ENCODE measurements at places on chromosomes 2 and 18. TPM values are rescaled to one million over a fixed set of nuclear protein-coding genes. Genes with fewer than 3 reads are reported as not detected.

GRCh38 chr2:133652398-133652797 lies 84.1 kb upstream of the NCKAP5 start:
- no peak overlapping the region for H3K27ac ChIP-seq
- H3K4me3 ChIP-seq: no peak overlapping the region
- no peaks in the 10 kb centered on the region for H3K27me3 ChIP-seq
- H3K4me1 ChIP-seq: no peaks in the 10 kb centered on the region

Gene CENPA
- total RNA-seq: not detected

DNA sequence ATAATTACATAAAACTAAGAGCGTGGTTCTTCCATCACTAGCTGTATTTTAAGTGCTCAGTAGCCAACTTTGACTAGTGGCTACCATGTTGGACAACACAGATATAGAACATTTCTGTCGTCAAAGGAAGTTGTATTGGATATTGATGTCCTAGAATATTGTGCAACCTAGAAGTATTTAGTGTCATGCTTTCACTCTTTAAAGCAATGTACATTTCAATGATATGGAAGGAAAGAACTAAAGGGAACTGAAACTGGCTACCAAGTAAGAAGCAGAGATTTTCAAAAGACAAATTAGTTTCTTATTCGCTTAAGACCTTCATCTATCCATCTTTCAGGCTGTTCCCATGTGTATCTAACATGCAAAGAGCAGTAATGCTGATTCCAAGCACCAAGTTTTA lies 85.4 kb upstream of the EML6 start:
- H3K27me3 ChIP-seq: no peaks in the 10 kb centered on the region
- H3K4me3 ChIP-seq: no peak overlapping the region
- no peak for DNase-seq
- peaks cover 94% of the 10 kb centered on the region for H3K4me1 ChIP-seq
- peaks cover 18% of the 10 kb centered on the region for H3K36me3 ChIP-seq

- H3K36me3 ChIP-seq: no peaks in the 10 kb centered on the region
- peaks cover 19% of the 10 kb centered on the region for H3K4me1 ChIP-seq
- no peaks in the 10 kb centered on the region for H3K27me3 ChIP-seq
- H3K4me3 ChIP-seq: no peak overlapping the region
Observed at GRCh38 chr2:113282747-113283533, 4.2 kb upstream of the PAX8 start.

DNA sequence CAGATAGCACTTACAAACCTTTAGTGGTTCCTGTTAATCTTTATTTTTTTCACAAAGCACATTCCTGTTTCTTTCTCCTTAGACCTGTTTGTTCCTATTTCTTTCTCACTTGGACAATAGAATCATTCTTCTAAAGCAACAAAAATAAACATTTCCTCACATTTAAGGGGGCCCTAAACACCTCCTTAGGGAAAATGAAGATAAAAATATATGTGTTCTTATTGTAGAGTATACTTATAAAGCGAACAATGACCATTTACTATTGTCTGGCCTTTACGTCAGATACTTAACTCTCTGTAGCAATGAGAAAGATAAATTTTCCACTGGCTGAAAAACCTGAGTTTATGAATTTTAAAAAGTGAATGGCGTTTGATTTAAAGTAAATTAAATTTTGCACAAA lies 234.6 kb downstream of the TCF4 start:
- no peaks in the 10 kb centered on the region for H3K27me3 ChIP-seq
- no peak overlapping the region for H3K4me3 ChIP-seq
- no peaks in the 10 kb centered on the region for H3K36me3 ChIP-seq
- H3K4me1 ChIP-seq: peaks cover 17% of the 10 kb centered on the region
- DNase-seq: no peak

GRCh38 chr2:170823088-170823897 lies 6.6 kb downstream of the GAD1 start:
- H3K27ac ChIP-seq: no peak overlapping the region
- H3K27me3 ChIP-seq: peaks cover 64% of the 10 kb centered on the region
- H3K4me1 ChIP-seq: peaks cover 55% of the 10 kb centered on the region
- DNase-seq: peak; percentile 55

DNA sequence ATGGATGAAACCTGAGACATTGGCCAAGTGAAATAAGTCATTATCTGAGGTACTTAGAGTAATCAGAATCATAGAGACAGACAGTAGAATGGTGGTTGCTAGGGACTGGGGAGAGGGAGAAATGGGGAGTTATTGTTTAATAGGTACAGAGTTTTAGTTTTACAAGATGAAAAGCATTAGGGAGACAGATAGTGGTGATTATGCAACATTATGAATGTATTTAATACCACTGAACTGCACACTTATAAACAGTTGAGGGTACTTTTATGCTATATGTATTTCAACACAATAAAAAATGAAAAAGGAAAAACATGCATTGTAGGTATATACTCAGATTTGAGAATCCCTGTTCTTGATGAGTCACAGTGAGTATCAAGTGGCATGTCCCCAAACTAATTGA lies 59.7 kb downstream of the EPC2 start:
- no peak for DNase-seq
- no peak overlapping the region for H3K4me3 ChIP-seq
- no peak overlapping the region for H3K27ac ChIP-seq
- no peaks in the 10 kb centered on the region for H3K36me3 ChIP-seq

GRCh38 chr18:23629444-23629946 lies 33.2 kb downstream of the ANKRD29 start:
- H3K27ac ChIP-seq: peak overlapping the region; percentile 41
- H3K27me3 ChIP-seq: no peaks in the 10 kb centered on the region
- H3K36me3 ChIP-seq: no peaks in the 10 kb centered on the region
- H3K4me1 ChIP-seq: peaks cover 25% of the 10 kb centered on the region
- DNase-seq: peak; percentile 64

Gene GALNT14
- total RNA-seq: 11.6 TPM

Data from stomach (tissue), 19 donors.